CD4-positive, alpha-beta T cell treated with Interferon alpha-2 for 1 hour (primary cell): ENCODE measurements at places on chromosomes 2 and 18.

DNA sequence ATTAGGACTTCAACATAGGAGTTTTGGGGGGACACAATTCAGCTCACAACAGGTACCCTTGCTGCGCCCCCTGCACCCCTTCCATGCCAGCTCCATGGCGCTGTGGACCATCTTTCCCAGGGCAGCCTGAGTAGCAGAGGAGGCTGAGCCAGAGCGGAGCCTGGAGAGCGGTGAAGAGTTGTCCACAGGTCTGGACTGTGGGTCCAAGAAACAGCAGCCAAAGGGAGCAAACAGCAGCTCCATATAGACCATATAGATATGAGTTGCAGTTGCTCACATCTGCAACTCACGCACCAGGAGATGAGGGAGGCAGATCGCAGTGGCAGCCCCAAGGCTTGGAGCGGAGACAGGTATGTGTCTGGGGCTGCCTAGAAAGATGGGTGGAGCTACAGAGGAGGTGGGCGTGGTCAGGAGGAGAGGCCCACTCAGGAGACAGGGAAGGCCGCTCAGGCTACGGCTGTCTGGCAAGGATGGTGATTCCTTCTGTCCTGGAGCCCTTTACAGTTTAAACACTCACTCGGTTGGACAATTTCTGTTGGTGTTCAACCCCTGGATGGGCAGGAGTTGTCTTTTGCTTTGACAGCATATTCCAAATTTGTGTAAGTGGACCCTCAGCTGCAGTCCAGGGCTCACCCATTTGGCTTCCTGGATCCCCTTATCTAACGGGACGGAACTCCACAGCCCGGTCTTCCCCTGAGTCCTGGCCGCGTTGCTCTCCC, 155.1 kb downstream of the LPIN1 start:
- DNase-seq = no peak

GRCh38 chr2:226405465-226405864, 394.2 kb downstream of the IRS1 start:
- no peak for DNase-seq

GRCh38 chr2:221501210-221501882, 70.8 kb downstream of the EPHA4 start:
- DNase-seq = no peak

- DNase-seq = no peak
Observed at GRCh38 chr2:120517751-120518469, 172.0 kb downstream of the INHBB start.

- peak; percentile 28 for DNase-seq
Observed at GRCh38 chr2:9554921-9555296, 721 bp downstream of the ADAM17 start.

DNA sequence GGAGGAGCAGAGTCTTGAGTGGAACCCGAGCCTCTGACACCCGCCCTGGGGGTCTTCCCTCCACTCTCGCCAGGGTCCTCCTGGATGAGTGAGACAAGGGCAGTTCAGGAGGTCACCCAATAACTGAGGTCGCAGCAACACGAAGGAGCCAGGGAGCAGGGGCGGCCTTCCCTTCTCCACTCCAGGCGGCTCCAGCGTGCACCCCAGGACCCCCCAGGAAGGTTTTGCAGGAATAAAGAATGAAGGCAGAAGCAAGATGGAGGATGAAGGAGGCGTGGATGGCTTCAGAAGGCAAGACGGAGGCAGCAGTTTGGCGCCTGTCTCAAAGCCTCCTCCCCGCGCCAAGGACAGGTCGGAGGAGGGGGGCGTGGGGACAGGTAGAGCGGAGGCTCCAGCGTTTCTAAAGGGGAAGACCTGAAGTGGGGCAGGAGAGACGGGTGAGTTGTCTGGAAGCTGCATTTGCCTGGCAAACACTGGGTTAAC, 579 bp upstream of the ITM2C start:
- no peak for DNase-seq

GRCh38 chr2:226585130-226585561, 214.5 kb downstream of the IRS1 start:
- no peak for DNase-seq

GRCh38 chr2:238816291-238816690, 31.6 kb upstream of the TWIST2 start:
- DNase-seq = no peak

DNA sequence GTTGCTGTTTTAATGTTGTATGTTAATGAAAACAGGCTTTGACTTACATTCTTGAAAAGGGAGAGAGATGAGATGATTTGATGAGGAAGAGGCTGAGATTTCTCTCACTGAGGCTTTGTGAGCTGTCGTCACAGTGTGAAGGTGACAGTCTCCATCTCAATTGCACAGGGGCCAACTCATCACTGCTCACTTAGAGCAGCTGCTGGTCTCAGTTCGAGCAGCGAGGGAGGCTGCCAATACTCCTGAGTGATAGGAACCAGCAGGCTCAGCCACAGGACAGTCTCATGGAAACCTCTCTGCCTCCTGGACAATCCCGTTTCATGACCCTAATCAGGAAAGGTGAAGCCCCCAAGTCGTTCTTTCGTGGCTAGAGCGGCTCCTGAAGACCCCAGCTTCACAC, 170.7 kb upstream of the SOX11 start:
- no peak for DNase-seq

- no peak for DNase-seq
Observed at GRCh38 chr2:28206762-28207161, 185.9 kb upstream of the FOSL2 start.

DNA sequence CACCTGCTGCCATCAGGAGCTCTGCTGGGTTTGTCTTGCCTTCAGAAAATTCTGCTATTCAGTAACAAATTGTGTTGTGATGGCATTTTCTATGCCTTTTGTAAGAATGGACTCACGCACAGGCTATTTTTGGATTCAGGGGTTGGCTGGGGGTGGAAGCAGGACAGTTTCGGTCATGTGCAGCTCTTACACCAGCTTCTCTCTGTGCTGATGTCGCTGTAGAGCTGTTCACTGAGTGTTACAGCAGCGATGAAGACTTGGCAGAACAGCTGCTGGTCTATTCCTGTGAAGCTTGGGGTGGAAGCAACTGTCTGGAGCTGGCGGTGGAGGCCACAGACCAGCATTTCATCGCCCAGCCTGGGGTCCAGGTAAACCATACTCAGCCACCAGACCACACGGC, 49.2 kb downstream of the TRPM8 start:
- DNase-seq = no peak

GRCh38 chr2:25490217-25490616, 148.5 kb upstream of the DNMT3A start:
- no peak for DNase-seq

GRCh38 chr18:47779381-47779780, 151.1 kb downstream of the SMAD2 start:
- no peak for DNase-seq
